Adrenal gland (tissue), 19 donors: ENCODE measurements at places on chromosomes 6 and 20.

GRCh38 chr6:41747256-41748101 lies at the start of gene PGC:
TSS of gene PGC (minus strand) at chr6:41747397. CDS start at chr6:41747334, 63 bp downstream.
- H3K4me1 ChIP-seq = no peaks in the 10 kb centered on the region
- no peak within 1 kb of the TSS for H3K27ac ChIP-seq
- H3K4me3 ChIP-seq = no peak within 1 kb of the TSS
- no peaks in the 10 kb centered on the region for H3K27me3 ChIP-seq

DNA sequence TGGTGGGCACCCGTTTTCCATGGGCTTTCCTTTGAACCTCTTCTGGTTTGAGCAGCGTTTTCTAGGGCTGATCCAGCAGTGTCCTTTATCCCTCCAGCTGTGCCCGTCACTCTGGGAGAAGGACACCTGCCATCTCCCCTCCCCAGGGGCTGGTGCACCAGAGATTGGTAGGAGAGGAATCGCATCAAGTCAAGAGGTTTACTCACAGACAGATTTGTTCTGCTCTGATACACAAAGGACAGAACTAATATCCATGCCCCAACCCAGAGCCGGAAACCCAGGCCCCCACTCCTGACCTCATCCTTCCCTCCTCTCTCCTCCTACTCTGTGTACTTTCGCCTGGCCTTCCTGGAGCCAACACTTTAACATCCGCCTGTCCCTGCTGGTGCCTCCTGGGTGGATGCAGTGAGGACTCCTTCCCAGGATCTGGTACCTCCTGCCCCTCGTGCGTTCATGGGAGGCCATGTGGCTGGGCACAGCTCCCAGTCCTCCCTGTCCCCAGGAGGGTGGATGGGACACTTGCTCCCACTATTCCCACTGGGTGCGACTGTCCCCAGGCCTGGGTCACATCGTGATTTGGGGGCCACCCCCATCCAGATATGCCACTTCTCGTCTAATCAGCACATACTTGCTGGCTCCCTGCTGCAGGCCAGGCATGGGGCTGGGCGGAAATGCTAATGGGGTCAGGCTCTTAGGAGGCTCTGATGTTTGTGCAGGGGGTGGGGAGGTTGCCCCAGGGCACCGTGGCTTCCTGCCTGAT lies 286.3 kb downstream of the CDH4 start:
- H3K27ac ChIP-seq = no peak overlapping the region
- H3K4me3 ChIP-seq = no peak overlapping the region
- no peaks in the 10 kb centered on the region for H3K36me3 ChIP-seq
- DNase-seq = no peak
- H3K4me1 ChIP-seq = no peaks in the 10 kb centered on the region

DNA sequence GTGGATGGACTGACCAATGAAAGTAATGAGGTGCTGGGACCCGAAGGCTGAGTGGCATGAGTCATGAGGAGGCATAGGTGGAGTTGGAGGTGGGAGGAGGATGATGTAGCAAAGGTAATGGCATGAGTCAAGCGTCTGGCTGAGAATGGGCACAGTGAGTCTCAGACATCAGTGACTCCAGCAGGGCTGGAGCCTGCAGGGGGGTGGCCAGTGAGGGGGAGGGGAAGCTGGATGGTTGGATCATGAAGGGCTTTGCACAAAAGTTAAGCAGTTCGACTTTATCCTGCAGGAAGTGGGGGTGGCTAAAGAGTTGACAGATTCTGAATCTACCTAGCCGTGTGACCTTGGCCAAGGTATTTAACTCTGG lies 99.0 kb upstream of the IYD start:
- H3K4me1 ChIP-seq = no peaks in the 10 kb centered on the region
- no peaks in the 10 kb centered on the region for H3K27me3 ChIP-seq

DNA sequence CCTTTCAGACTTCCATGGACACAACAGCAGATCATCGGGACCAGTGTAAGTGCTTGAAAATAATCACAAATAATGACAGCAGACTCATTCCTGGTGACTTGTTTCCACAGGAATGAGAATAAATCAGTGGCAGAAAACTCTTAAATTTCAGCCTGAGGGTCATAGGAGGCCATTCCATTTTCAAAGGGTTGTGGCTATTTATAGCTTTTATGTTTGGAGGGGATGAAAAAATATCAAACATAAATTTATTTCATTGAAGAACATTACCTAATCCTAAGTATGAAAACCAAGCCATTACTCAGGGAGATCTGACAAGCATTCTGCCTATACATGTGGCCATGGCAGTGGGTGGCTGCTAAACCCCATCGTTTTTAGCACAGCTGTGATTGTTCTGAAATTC lies 173.6 kb upstream of the CNR1 start:
- H3K4me1 ChIP-seq = no peaks in the 10 kb centered on the region
- H3K36me3 ChIP-seq = no peaks in the 10 kb centered on the region
- no peak overlapping the region for H3K27ac ChIP-seq
- H3K4me3 ChIP-seq = no peak overlapping the region

GRCh38 chr20:63166193-63167020 lies 49.5 kb downstream of the YTHDF1 start:
- no peaks in the 10 kb centered on the region for H3K4me1 ChIP-seq
- H3K4me3 ChIP-seq = no peak overlapping the region
- no peaks in the 10 kb centered on the region for H3K36me3 ChIP-seq
- DNase-seq = no peak

GRCh38 chr6:7725412-7725811 lies 487 bp upstream of the BMP6 start:
- H3K36me3 ChIP-seq = no peaks in the 10 kb centered on the region
- H3K27me3 ChIP-seq = peaks cover 28% of the 10 kb centered on the region
- H3K27ac ChIP-seq = no peak overlapping the region
- H3K4me1 ChIP-seq = peaks cover 33% of the 10 kb centered on the region
- no peak for DNase-seq
- H3K4me3 ChIP-seq = no peak overlapping the region

DNA sequence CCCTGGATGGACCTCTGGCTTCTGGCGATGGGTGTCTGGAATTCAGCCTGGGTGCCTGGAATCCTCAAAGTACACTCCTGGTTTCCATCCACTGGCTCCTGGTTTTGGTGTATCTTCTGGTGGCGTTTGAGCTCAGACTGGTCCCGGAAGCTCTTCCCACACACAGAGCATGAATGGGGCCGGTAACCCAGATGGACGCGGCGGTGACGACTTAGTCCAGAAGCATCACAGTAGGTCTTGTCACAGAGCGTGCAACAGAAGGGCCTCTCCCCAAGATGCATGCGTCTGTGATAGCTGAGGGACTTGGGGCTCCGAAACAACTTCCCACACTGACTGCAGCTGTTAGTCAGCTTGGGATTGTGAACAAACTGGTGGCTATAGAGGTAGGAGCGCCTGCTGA lies 7.8 kb downstream of the ZFP57 start:
- H3K4me1 ChIP-seq = no peaks in the 10 kb centered on the region
- no peaks in the 10 kb centered on the region for H3K27me3 ChIP-seq
- no peaks in the 10 kb centered on the region for H3K36me3 ChIP-seq
- DNase-seq = no peak
- no peak overlapping the region for H3K4me3 ChIP-seq

DNA sequence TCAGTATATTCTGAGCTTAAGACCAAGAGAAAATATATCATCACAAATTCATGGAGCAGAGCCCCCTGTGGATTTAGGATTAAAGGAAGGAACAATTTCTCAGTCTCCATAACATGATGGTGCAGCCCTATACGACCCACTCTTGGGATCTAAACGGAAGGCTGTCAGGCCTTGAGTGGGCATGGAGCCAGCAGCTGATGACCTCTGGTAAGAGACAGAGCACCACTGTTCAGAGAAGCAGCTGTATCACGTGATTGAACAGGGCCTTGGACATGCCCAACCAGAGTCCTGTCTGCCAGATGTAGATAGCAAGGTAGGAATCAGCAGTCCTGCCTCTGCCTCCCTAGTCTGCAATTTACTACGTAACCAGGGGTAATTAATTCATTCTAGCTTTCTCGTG lies 259.4 kb upstream of the POU3F2 start:
- H3K36me3 ChIP-seq = no peaks in the 10 kb centered on the region
- no peak overlapping the region for H3K4me3 ChIP-seq
- H3K27me3 ChIP-seq = no peaks in the 10 kb centered on the region
- H3K4me1 ChIP-seq = no peaks in the 10 kb centered on the region

- H3K27ac ChIP-seq = peak overlapping the region; percentile 21
- no peaks in the 10 kb centered on the region for H3K36me3 ChIP-seq
- no peak overlapping the region for H3K4me3 ChIP-seq
- DNase-seq = peak; percentile 95
- no peaks in the 10 kb centered on the region for H3K27me3 ChIP-seq
Measured at GRCh38 chr20:371755-372542, 8.6 kb upstream of the TRIB3 start.

DNA sequence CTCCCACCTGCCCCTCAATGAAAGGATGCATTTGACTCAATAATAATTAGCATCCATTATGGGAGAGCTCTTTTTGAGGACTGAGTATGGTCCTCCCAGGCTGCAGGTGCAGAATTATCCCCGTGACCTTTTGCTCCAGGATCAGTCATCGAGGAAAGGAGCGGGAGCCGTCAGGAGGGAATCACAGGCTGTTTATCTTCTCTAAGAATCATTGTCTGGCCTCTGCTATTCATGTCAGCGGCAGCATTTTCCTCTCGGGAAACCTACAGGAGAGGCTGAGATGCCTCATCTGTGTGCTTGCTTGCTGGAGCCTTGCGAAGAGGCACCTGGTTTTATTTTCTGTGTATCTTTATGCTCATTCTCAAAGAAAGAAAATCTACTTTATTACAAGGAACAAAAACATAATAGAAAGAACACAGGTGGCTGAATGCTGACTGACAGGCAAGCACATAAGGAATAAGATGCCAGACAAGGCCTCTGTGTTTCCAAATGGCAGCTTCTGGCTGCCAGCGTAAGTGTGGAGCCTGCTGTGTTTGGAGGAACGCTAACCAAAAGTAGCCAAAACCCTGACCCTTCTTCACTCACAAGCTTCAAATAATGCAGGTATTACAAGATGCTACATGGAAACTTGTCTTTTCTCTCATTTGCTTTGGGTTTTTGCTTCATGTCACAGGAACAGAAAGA lies 539.1 kb upstream of the MARCKS start:
- H3K27ac ChIP-seq = no peak overlapping the region
- H3K4me1 ChIP-seq = no peaks in the 10 kb centered on the region
- DNase-seq = no peak
- H3K27me3 ChIP-seq = no peaks in the 10 kb centered on the region
- H3K4me3 ChIP-seq = no peak overlapping the region

GRCh38 chr6:208938-209337 lies 83.3 kb upstream of the DUSP22 start:
- no peaks in the 10 kb centered on the region for H3K4me1 ChIP-seq
- H3K4me3 ChIP-seq = no peak overlapping the region
- no peak overlapping the region for H3K27ac ChIP-seq

DNA sequence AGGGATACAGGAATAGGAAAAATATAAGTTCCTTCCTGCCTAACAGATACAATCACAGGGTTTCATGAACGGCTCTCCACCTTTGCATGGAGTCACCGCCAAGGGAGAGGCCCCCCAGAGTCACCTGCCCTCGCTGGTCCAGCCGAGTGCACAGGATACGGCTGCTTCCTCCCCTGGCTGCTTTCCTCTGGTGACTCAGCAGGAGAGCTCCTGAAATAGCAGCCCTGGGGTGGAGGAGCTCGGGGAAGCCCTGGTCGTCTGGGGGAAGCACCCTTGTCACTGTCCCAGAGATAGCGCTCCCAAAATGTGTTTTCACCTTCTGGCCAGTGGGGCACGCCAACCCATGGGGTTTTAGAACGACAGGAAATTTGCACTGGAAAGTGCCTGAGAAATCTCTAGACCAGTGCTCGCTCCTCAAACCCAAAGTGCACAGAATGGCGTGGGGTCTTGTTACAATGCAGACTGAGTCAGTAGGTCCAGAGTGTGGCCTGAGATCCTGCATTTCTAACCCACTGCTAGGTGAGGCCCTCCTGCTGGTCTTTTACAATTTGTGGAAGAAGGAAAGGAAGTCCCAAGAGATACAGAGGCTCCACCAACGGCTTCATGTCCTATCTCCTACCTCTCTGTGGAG lies 35.9 kb upstream of the FAM50B start:
- no peak overlapping the region for H3K27ac ChIP-seq
- no peaks in the 10 kb centered on the region for H3K36me3 ChIP-seq
- peak; percentile 49 for DNase-seq

DNA sequence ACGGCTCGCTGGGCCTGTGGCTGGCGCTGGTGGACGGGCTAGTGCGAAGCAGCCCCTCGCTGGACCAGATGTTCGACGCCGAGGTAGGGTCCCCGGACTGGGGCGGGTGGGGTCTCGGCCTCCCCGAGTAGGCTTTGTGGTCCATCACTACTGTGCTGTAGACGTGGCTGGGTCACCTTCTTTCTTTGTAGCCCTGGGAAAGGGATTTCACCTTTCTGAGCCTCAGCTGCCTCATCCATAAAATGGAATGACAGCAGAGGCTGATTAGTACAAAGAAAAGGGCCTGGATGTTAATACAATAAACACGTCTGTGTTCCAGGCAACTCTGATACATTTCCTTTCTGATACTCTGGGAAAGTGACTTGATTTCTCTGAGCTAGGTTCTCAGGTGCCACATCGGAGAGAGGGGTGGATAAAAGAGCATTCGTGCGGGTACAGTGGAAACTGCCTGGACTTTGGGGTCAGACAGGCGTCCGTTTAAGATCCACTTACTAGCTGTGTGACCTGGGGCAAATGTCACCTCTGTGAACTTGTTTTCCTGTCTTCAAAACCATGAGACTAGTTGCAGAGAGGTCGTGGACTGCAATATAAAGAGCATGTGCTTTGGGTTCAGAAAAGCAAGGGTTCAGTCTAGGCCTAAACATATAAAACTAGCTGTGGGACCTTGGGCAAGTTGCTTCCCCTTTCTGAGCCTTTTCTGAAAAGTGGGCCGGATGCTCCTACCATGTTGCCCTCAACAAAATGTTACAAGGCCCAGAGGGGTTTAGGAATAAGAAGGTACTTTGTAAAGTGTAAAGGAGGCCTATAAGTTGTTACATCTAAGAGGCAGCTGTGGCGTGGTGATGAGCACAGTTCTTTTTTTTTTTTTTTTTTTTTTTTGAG lies 896 bp downstream of the SYS1 start:
- no peaks in the 10 kb centered on the region for H3K27me3 ChIP-seq
- peak overlapping the region; percentile 59 for H3K4me3 ChIP-seq
- H3K36me3 ChIP-seq = peaks cover 23% of the 10 kb centered on the region
- peaks cover 17% of the 10 kb centered on the region for H3K4me1 ChIP-seq
- DNase-seq = peak; percentile 18

GRCh38 chr6:10722570-10722819 lies 375 bp upstream of the TMEM14C start:
- no peaks in the 10 kb centered on the region for H3K36me3 ChIP-seq
- no peaks in the 10 kb centered on the region for H3K27me3 ChIP-seq
- no peak overlapping the region for H3K4me3 ChIP-seq
- peak overlapping the region; percentile 74 for H3K27ac ChIP-seq
- H3K4me1 ChIP-seq = peaks cover 19% of the 10 kb centered on the region

- no peaks in the 10 kb centered on the region for H3K4me1 ChIP-seq
- H3K4me3 ChIP-seq = no peak overlapping the region
- H3K27me3 ChIP-seq = peaks cover 8% of the 10 kb centered on the region
- no peaks in the 10 kb centered on the region for H3K36me3 ChIP-seq
- no peak for DNase-seq
- no peak overlapping the region for H3K27ac ChIP-seq
Measured at GRCh38 chr6:105194591-105194990, 14.8 kb upstream of the POPDC3 start.
